ENCODE measurements at places on chromosomes 3 and 15. TPM values are rescaled to one million over a fixed set of nuclear protein-coding genes. Genes with fewer than 3 reads are reported as not detected.

- DNase-seq = no peak
Observed at GRCh38 chr3:69881756-69882428, 117.6 kb upstream of the SAMMSON start.

Gene PIGZ
- total RNA-seq = 3.5 TPM

Gene TM2D3
- 48.7 TPM for total RNA-seq

Gene ADGRG7
- not detected for total RNA-seq

Gene PRR20G
- not detected for total RNA-seq

GRCh38 chr3:192869131-192870031 lies 48.3 kb downstream of the MB21D2 start:
- no peak for DNase-seq

Gene SETD5
- total RNA-seq = 112 TPM

GRCh38 chr3:101680466-101680865 lies 3.5 kb upstream of the ZBTB11 start:
- DNase-seq = no peak

Gene MAP2K5
- 18.6 TPM for total RNA-seq

- DNase-seq = no peak
Observed at GRCh38 chr3:114718071-114718897, 424.5 kb downstream of the TIGIT start.

Gene MNS1
- total RNA-seq = 5.6 TPM

Gene APOD
- 24.4 TPM for total RNA-seq

DNA sequence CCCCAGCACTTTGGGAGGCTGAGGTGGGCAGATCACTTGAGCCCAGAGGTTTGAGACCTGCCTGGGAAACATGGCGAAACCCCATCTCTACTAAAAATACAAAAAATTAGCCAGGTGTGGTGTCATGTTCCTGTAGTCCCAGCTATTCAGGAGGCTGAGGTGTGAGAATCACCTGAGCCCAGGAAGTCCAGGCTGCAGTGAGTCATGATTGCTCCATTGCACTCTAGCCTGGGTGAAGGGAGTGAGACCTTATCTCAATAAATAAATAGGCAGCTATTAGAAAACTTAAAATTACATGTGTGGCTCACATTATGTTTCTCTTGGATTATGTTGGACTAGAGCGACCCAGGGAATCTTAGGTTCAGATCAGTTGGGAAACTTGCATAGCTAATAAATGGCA lies 69.7 kb downstream of the RPLP1 start:
- no peak for DNase-seq

Gene AQR
- 30.9 TPM for total RNA-seq

- no peak for DNase-seq
Observed at GRCh38 chr15:64224511-64224910, 61.7 kb upstream of the PPIB start.

DNA sequence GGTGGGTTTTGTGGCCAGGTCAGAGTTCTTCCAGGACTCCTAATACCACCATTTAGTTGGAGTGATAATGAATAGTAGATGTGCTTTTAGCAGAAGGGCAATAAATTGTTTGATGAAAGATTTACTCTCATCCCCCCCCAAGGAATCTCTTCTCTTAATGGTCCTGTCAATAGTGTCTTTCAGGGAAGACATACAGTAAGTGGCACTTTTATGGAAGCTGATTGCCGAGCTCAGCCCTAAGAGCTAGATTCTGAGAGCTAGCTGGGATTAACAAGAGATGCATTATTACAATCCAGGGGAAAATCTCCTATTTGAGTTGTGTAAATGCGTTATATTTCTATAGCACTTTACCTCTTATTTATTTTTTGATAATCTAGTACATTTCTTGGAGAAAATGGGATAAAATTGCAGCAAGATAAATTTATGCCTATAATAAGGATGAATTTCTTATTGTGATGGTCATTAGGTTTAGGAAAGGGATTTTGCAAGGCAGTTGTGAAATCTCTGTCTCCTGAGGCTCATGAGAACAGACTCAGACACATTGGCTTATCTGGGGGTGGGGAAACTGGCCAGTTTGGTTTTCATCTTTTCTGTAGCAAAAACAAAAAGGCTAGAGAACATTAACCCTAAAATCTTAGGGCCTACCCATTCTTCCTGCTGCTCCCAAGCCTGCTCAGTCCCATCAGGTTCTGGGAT lies 41.6 kb upstream of the CLSTN2 start:
- DNase-seq = no peak

Gene FOXL2NB
- total RNA-seq = not detected

- DNase-seq = peak; percentile 74
Observed at GRCh38 chr3:14457999-14458398, 55.6 kb downstream of the SLC6A6 start.

DNA sequence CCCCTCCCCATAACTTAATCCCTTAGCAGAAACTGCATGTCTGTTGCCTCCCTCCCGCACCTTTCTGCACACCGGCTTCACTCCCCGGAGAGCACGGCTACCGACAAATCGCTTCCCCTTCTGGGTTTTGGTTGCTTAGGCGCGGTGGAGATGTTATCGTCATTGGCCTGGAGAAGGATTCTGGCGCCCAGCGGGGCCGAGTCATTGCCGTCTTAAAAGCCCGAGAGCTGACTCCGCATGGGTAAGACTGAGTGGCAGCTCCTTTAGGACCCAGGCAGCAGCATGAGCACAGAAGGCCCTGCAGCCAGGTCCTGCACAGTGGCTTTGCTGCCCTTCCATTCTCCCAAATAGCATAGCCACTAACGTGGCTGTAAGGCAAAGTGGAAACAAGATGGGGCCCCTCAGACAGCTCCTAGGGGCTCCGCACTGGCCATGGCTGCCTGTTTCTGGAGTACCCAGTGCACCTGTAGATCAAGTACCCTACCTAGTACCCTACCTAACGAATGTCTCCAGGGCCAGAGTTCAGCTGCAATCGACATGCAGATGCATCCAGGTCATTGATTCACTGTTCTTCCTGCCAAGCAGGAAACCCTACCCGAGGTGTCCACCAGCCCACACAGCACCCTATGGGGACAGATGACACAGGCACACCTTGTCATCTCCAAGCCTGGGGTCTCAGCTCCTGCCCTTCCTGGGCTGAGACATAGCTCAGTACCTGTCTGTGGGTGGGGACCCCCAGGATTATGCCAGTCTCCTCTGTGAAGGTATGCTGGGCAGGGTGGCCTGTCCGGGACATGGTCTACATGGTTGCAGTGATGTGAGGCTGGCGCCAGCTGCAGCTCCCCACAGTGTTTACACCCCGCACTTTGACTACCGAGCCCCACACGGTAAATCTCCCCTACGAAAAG lies 147.6 kb downstream of the LRRK1 start:
- no peak for DNase-seq

DNA sequence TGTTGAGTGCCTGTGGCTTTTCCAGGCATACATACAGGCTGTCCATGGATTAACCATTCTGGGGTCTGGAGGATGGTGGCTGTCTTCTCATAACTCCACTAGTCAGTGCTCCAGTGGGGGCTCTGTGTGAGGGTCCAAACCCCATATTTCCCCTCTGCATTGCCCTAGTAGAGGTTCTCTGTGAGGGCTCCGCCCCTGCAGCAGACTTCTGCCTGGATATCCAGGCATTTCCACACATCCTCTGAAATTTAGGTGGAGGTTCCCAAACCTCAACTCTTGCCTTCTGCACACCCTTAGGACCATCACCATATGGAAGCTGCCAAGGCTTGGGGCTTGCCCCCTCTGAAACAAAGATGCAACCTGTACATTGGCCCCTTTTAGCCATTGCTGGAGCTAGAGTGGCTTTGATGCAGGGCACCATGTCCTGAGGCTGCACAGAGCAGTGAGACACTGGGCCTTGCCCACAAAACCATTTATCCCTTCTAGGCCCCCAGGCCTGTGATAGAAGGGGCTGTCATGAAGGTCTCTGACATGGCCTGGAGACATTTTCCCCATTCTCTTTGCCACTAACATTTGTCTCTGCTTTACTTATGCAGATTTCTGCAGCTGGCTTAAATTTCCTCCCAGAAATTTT lies 400.1 kb upstream of the MDFIC2 start:
- DNase-seq = no peak

Gene CIP2A
- 3.5 TPM for total RNA-seq

GRCh38 chr3:160090653-160091052 lies 102.0 kb downstream of the IL12A start:
- no peak for DNase-seq

Gene MBNL1
- 167 TPM for total RNA-seq

GRCh38 chr3:12014613-12015012 lies 10.4 kb downstream of the SYN2 start:
- no peak for DNase-seq

GRCh38 chr3:158808697-158809096 lies 6.8 kb downstream of the MFSD1 start:
- no peak for DNase-seq

DNA sequence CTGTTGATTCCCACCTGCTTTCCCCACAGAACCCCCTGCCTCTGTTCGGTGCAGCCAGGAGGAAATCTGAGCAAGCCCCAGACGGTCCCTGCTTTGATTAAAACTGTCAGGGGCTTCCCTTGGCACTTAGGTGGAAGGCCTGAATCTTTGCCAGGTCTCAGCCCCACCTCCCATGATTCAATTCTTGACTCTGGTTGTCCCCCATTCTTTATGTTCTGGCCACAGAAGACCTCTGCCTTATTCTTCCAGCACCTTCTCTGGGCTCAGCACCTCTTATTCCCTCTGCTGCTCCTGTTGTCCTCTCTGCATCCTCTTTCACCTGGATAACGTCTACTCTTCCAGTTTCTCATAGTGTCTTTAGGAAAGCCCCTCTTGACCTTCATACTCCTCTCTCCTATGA lies 349.4 kb downstream of the PTPRG start:
- DNase-seq = no peak

DNA sequence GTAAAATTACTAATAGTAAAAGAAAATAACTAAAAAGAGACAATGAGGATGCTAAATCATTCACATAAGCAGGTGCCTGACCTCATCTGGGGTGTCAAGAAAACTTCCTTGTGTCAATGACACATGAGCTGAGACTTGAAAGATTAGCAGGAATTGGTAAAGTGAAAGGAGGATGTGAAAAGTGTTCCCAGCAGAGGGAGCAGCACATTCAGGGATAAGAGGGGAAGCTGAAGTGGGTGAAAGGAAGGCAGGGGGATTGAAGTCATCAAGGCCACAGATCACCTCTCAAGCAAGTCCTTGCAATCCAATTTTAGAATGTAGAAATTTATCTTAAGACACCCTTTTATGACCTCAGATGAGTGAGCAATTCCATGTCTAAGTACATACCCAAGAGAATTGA lies 60.2 kb upstream of the ACP3 start:
- peak; percentile 73 for DNase-seq

Gene CDHR4
- total RNA-seq = 0.54 TPM

DNA sequence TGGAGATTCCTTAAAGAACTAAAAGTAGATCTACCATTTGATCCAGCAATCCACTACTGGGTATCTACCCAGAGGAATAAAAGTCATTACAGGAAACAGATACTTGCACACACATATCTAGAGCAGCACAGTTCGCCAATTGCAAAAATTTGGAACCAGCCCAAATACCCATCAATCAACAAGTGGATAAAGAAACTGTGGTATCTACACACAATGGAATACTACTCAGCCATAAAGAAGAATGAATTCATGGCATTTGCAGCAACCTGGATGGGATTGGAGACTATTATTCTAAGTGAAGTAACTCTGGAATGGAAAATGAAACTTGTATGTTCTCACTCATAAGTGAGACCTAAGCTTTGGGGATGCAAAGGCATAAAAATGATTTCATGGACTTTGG lies 23.8 kb downstream of the SLC7A14 start:
- DNase-seq = no peak

GRCh38 chr3:88203642-88204055 lies 53.9 kb downstream of the C3orf38 start:
- DNase-seq = peak; percentile 75

DNA sequence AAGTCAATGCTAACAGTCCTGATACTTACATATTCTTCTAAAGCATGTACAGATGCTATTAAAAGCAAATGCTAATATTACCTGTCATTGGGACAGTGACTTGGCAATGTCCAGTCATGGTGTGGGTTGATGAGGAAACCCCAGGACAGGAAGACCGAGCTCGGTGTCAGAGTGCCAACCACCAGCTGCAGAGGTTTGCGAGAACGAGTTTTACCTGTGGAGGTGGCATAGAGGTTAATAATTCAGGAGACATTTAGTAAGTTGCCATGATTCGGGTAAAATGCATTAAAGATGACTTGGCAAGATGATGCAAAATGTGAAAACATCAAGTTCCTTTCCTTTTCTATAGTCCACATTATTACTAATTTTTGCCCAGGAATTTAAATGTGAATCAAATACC lies 94.5 kb downstream of the ABI3BP start:
- DNase-seq = no peak

DNA sequence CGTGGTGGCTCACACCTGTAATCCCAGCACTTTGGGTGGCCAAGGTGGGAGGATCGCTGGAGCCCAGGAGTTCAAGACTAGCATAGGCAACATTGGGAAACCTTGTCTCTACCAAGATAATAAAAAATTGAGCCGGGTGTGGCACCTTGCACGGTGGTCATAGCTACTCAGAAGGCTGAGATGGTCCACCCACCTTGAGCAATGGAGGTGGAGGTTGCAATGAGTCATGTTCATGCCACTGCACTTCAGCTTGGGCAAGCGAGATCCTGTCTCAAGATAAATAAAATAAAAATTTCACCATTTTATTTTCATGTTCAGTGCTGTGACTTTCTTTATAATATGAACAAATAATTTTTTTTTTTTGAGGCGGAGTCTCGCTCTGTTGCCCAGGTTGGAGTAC lies 12.5 kb downstream of the MAPK6 start:
- DNase-seq = no peak

- DNase-seq = no peak
Observed at GRCh38 chr15:97319291-97319690, 641.2 kb upstream of the ARRDC4 start.

DNA sequence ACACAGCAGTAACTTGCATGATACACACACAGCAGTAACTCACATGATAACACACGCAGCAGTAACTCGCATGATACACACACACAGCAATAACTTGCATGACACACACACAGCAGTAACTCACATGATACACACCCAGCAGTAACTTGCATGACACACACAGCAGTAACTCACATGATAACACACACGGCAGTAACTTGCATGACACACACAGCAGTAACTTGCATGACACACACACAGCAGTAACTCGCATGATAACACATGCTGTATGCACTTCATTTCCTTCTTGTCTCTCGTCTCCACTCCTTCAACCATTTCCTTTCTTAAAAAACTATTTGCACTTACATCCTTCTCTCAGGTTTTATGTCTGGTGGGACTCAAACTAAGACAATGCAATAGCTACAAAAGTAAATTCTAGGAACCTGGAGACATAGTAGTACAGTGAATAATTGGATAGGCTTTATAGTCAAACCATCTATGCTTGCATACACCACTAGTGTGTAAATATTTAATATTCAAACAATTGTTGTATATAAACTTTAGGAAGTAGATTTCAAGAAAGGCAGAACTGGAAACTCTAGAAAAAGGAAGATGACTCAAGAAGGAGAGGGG lies 130.8 kb downstream of the UACA start:
- DNase-seq = no peak

GRCh38 chr15:72835294-72835890 lies 51.8 kb upstream of the ADPGK start:
- DNase-seq = no peak
